ENCODE measurements at places on chromosomes 2 and 18.

GRCh38 chr2:171540437-171540836 lies 18.2 kb downstream of the CYBRD1 start:
- no peak for DNase-seq

GRCh38 chr2:113273027-113273551 lies 5.6 kb downstream of the PAX8 start:
- no peak for DNase-seq

DNA sequence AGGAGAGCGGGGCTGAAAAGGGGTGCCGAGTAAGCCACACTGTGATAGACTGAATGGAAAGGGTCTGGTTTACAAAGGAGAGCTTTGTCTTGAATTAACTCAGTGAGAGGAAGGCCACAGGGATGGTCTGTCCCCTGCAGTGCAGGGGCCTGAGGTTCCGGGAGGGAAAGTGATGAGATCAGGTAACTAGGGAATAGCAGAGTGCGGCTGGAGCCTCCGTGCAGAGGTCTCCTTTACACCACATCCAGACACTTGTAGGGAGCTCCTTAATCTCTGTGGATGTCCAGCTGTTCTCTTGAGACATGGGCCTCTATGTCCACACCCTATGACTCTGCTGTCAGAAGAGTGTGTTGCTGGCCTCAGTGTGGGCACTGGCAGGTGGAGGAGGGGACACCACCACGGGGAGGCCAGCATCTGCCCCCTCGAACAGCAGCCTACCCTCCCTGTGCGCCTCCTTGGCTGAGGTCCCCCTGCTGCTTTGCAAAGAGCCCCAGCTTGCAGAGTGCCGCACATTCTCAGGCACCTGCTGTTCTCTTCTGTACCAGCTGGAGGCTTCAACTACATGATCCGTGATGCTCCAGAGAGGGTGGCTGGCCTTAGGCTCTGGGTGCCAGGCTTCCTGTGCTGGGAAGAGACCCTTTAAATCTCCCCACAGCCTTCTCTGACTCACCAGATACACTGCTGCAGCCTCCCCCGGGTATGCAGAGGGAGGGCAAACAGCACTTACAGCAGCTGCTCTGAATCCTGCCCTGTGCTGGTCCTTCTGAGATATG lies 25.9 kb downstream of the ENOSF1 start:
- DNase-seq: no peak

DNA sequence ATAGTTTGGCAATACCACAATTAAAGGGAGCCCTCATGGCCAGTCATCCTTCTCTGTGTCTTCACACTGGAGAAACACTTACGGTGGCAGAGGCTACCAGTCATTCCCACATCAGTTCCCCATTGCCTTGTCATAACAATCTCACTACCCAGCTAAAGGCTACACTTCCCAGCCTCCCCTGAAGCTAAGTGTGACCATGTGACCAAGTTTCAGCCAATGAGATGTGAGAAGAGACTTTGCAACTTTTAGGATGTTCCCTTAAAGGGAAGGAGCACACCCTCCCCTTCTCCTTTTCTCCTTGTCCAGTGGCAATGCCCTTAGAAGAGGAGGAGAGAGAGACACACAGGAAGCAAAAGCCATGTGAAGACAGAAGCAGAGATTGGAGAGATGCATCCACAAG lies 89.0 kb upstream of the RAB12 start:
- no peak for DNase-seq

GRCh38 chr2:85589982-85590791 lies 5.4 kb upstream of the RNF181 start:
- no peak for DNase-seq

- DNase-seq: peak; percentile 58
Observed at GRCh38 chr2:85996591-85996990, 107.8 kb upstream of the ST3GAL5 start.
